ENCODE measurements at places on chromosomes 16 and 17.
A peak's percentile ranks its signal among the peaks of the same experiment; 100 is the strongest.

DNA sequence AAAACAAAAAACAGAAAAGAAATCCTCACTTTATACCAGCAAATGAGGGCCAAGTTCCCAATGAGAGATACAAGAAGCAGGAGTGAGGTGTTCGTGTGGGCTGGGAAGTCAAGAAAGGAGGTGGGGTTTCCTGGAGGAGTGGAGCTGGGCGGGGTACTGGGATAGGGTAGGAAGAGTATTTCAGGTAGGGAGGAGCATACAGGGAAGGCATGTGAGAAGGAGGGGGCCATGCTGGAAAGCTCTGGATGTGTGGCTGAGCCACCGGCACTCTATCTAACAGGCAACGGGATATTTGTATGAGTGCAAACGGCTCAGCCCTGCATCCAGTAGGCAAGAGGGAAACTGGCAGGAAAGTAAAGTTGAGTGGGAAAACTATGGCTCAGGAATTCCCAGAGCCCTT, 4.2 kb downstream of the OR3A2 start:
- DNase-seq: no peak

GRCh38 chr16:87954826-87955225, 3.6 kb downstream of the BANP start:
- no peak for DNase-seq

GRCh38 chr17:33014751-33015150, 23.1 kb downstream of the SPACA3 start:
- no peak for DNase-seq

- no peak for DNase-seq
Observed at GRCh38 chr17:77959126-77959925, 823 bp downstream of the TNRC6C start.

DNA sequence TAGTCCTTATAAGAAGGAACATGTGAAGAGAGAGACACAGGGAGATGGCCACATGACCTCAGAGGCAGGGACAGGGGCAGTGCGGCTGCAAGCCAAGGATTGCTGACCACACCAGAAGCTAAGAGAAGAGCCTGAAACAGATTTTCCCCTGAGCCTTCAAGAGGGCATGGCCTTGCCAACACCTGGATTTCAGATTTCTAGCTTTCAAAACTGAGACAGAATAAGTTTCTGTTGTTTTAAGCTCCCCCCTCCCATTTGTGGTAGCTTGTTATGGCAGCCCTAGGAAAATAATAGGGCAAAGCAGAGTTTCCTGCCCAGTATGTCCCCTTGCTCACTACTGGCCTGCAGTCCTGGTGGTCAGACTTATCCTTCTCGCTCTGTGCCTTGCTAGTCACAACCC, 204.5 kb downstream of the CCDC182 start:
- no peak for DNase-seq

DNA sequence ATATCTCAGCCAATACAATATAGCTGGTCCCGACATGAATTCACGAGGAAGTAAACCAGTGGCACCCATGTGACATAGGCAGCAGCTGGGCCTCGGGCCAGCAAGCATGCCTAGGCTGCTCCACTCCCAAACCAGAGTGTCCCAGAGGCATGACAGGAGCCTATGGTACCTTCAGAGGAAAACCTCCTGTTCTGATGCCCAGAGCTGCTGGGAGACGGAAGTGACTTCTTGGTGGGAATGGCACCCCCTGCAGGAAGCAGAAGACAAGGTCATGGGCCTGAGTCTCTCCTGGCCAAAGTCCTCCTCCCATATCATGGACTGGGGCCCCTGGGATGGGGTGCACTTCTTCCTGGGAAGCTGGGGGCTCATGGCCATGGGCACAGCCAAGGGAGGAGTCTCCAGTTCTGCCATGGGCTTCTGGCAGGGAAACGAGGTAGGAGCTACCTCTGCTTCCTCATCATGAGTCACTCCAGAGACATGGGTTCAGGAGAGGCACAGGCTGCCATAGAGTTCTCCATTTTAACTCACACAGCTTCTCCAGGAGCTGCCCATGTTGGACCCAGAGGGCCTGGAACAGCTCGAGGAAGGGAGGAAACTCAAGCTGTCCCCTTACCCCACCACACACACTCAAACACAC, 13.4 kb downstream of the FBF1 start:
- DNase-seq: no peak

- no peak for DNase-seq
Observed at GRCh38 chr16:17351441-17352035, 119.2 kb downstream of the XYLT1 start.

DNA sequence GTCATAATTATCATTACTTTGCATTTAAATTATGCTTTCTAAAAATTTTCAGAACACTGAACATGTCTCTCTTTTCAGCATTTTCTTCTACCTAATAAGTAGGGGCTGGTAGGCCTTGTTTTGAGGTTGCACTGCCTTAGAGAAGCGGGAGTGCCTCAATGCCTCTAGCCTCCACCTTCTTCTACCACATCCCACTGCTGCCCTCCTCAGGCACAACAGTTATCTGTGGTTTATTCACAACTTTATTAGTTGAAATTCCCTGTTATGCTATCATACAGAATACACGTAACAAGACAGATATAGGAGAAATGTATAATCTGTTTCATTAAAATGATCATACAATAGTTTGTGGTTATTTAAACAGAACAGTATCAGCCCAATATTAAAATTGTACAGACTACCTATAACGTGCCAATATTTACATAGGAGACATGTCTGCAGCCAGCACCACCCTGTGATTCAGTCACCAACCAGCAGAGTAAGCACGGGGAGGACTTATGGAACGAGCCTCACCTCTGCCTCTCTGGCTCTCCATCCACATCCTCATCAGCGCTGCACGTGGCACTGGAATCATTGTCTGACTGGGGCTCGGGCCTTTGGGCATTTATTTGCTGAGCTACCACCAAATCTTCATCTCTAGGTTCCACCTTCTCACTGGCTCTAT, 101.2 kb downstream of the TTC19 start:
- DNase-seq: no peak

GRCh38 chr17:16286009-16286946, 67.0 kb downstream of the CENPV start:
- peak; percentile 73 for DNase-seq

GRCh38 chr17:8289103-8289397, 580 bp downstream of the RANGRF start:
- peak; percentile 65 for DNase-seq

GRCh38 chr17:64448665-64449512, at the start of gene MILR1:
MILR1 (plus strand) TSS chr17:64449115; CDS start chr17:64449169, 54 bp downstream.
- DNase-seq: peak; percentile 68

DNA sequence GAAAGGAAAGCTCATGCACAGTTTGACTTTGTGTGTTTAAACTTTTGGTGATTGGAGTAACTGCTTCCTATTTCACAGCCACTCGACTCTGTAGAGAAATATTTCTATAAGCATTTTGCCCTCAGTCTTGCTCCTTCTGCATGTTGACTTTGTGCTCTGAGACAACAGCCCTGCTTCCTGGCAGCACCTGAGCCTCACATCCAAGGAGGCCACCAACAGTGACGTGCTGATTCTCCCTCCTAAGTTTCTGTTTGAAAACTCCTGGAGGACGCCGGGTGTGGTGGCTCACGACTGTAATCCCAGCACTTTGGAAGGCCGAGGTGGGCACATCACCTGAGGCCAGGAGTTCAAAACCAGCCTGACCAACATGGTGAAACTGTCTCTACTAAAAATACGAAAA, 23.9 kb upstream of the WSB1 start:
- DNase-seq: no peak

DNA sequence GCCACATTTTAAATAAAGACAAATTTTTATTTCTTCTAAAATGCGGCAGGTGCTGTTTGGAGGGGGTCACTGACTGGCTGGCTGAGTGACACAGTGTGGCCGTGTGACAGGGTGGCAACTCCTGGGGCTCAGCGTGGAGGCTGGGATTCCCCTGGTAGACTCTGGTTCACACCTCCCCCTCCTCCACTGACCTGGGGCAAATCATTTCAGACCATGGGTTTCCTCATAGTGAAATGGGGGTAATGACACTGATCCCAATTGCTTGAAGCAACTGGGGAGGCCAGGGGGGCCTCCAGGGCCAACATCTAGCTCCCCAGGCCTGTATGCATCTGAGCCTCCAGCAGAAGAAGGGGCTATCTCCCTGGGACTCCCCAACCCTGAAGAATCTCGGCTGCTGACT, 6.6 kb downstream of the HSD11B2 start:
- no peak for DNase-seq

- no peak for DNase-seq
Observed at GRCh38 chr16:54503856-54504219, 217.3 kb upstream of the IRX3 start.

DNA sequence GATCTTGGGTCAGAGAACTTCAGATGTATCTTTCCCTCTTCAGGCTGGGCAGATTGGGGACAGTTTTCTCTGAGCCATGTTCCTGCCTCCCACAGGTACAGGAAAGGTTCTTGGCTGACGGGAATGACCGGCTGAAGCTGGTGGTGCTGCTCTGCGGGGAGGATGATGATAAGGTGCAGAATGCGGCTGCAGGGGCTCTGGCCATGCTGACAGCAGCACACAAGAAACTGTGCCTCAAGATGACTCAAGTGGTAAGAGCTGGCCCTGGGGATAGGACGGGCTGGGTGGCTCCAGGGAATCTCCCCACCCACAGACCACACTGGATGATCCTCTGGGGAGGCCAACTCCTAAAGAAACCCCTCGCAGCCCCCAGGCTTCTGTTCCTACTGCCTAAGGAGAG, 10.9 kb downstream of the SLC35G3 start:
- DNase-seq: no peak
